Activated naive CD4-positive, alpha-beta T cell treated with anti-CD3 and anti-CD28 coated beads for 36 hours (primary cell): ENCODE measurements at places on chromosomes 1 and 21. TPM values are rescaled to one million over a fixed set of nuclear protein-coding genes. Genes with fewer than 3 reads are reported as not detected.

DNA sequence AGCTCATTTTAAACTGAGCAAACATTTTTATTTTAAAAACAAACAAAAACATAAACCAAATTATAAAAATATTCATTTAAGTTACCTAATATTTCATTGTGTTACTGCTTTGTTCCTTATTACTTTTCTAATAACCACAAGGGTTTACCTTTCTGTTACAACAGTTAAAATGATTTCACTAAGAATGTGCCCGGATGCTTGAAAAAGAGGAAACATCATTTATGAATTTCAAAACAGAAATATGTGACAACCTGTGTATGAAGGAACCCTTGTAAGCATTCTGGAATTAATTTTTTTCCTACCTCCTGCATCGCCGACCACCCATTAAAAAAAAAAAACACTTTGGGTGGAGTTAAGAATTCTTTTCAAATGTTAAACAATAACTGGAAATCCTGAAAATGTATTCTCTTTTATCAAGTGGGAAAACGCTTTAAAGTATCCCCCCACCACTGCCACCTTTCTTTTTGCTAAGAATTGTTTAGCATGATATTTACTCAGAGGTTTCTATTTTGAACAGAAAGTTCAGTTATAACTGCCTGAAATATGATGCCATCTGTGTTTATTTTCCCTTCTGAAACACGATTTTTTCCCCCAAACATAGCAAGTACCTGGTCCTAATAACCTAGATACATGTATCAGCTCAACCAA lies 9.1 kb downstream of the CYYR1 start:
- H3K4me3 ChIP-seq, result no peak overlapping the region
- H3K4me1 ChIP-seq, result no peaks in the 10 kb centered on the region
- H3K27me3 ChIP-seq, result peaks cover 15% of the 10 kb centered on the region
- no peak overlapping the region for H3K27ac ChIP-seq
- no peak for DNase-seq

- H3K4me1 ChIP-seq, result peaks cover 20% of the 10 kb centered on the region
- H3K36me3 ChIP-seq, result no peaks in the 10 kb centered on the region
- H3K27me3 ChIP-seq, result no peaks in the 10 kb centered on the region
- no peak overlapping the region for H3K27ac ChIP-seq
- H3K4me3 ChIP-seq, result no peak overlapping the region
- DNase-seq, result no peak
Observed at GRCh38 chr1:100249155-100249536, 488 bp downstream of the DBT start.

GRCh38 chr1:171988243-171988885 lies 147.1 kb downstream of the DNM3 start:
- no peak overlapping the region for H3K4me3 ChIP-seq
- DNase-seq, result no peak
- no peak overlapping the region for H3K27ac ChIP-seq
- no peaks in the 10 kb centered on the region for H3K36me3 ChIP-seq

DNA sequence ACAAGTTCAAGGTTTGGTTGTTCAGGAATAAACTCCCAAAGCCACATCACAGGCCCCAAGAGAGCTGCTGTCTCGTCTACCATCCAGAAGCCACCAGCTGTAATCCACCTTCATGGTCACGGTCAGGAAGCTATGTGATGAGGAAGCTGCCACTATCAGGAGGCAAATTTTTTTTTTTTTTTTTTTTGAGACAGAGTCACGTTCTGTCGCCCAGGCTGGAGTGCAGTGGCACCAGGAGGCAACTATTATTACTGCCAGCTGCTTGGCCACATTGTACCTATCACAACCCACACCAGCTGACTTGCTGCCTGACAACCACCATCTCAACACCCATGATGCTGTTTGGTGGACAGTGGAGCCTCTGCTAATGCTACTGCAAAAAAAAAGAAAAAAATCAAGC lies 124.1 kb downstream of the OMA1 start:
- no peak for DNase-seq
- H3K36me3 ChIP-seq, result peaks cover 10% of the 10 kb centered on the region
- no peak overlapping the region for H3K27ac ChIP-seq

DNA sequence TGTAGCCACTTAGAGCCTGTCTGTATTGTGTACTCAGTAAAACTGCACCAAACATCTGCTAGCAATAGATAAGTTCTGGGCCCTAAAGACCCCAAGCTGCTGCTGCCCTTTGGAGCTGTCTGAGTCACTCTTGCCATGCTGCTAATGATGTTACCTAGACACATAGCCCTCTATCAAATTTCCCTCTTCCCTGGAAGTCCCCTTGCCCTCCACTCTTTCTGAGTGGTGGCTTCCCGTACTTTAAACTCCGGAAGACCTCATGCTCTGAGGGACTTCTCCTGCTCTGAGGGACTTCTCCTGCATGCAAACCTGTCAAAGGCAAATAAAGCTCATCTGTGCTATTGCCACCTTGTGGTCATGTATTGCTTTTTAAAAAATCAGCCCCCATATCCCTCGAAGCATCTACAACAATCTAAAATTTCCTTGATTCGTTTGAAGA lies 34.0 kb downstream of the FH start:
- no peaks in the 10 kb centered on the region for H3K36me3 ChIP-seq
- no peak for DNase-seq
- H3K4me3 ChIP-seq, result no peak overlapping the region
- H3K27ac ChIP-seq, result no peak overlapping the region
- H3K27me3 ChIP-seq, result peaks cover 5% of the 10 kb centered on the region

GRCh38 chr1:10788592-10789006 lies 7.8 kb downstream of the CASZ1 start:
- peaks cover 4% of the 10 kb centered on the region for H3K4me1 ChIP-seq
- H3K27me3 ChIP-seq, result peaks cover 30% of the 10 kb centered on the region
- no peak for DNase-seq
- no peak overlapping the region for H3K27ac ChIP-seq

GRCh38 chr1:96880626-96881025 lies 159.0 kb downstream of the PTBP2 start:
- no peak overlapping the region for H3K4me3 ChIP-seq
- no peak for DNase-seq

GRCh38 chr1:232589111-232589811 lies 40.7 kb downstream of the SIPA1L2 start:
- no peaks in the 10 kb centered on the region for H3K27me3 ChIP-seq
- H3K27ac ChIP-seq, result no peak overlapping the region
- DNase-seq, result no peak

GRCh38 chr21:43207043-43207315 lies 38.2 kb downstream of the CRYAA start:
- H3K4me3 ChIP-seq, result no peak overlapping the region
- no peaks in the 10 kb centered on the region for H3K4me1 ChIP-seq
- peaks cover 8% of the 10 kb centered on the region for H3K27me3 ChIP-seq
- no peak for DNase-seq
- H3K27ac ChIP-seq, result no peak overlapping the region

GRCh38 chr1:151939779-151940178 lies 30.5 kb upstream of the THEM4 start:
- peaks cover 1% of the 10 kb centered on the region for H3K27me3 ChIP-seq
- no peak for DNase-seq

- H3K27ac ChIP-seq, result no peak overlapping the region
- DNase-seq, result no peak
- H3K36me3 ChIP-seq, result peaks cover 19% of the 10 kb centered on the region
Observed at GRCh38 chr1:46580140-46580903, 23.7 kb downstream of the MKNK1 start.

GRCh38 chr1:82901118-82901517 lies 1097.8 kb downstream of the TTLL7 start:
- no peak for DNase-seq
- H3K36me3 ChIP-seq, result no peaks in the 10 kb centered on the region
- no peaks in the 10 kb centered on the region for H3K4me1 ChIP-seq
- no peak overlapping the region for H3K4me3 ChIP-seq

DNA sequence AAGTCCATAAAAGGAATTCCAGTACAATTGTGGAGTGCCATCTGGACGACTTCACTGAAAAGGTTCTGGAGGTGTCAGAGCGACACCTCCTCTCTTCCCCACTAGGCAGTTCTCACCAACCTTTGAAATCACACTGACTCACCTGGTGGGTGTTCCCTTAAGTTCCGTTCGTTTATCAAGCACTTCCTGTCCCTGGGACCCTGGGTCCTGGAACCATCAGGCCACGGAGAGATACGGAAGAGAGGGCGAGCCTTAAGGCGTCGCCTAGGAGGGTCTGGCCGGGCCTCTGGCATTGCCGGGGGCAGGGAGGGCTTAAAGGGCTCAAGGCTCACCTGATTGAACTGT lies 317 bp downstream of the SPAG17 start:
- no peaks in the 10 kb centered on the region for H3K36me3 ChIP-seq
- peaks cover 16% of the 10 kb centered on the region for H3K27me3 ChIP-seq
- H3K4me1 ChIP-seq, result peaks cover 3% of the 10 kb centered on the region
- no peak for DNase-seq
- H3K4me3 ChIP-seq, result no peak overlapping the region

GRCh38 chr1:154006136-154006535 lies 15.6 kb downstream of the RPS27 start:
- H3K4me1 ChIP-seq, result no peaks in the 10 kb centered on the region
- H3K27ac ChIP-seq, result no peak overlapping the region
- no peaks in the 10 kb centered on the region for H3K27me3 ChIP-seq
- no peaks in the 10 kb centered on the region for H3K36me3 ChIP-seq
- DNase-seq, result no peak
- no peak overlapping the region for H3K4me3 ChIP-seq

GRCh38 chr1:90509225-90510048 lies 207.7 kb downstream of the BARHL2 start:
- H3K36me3 ChIP-seq, result no peaks in the 10 kb centered on the region
- no peak overlapping the region for H3K27ac ChIP-seq
- no peak overlapping the region for H3K4me3 ChIP-seq
- H3K27me3 ChIP-seq, result peaks cover 4% of the 10 kb centered on the region

- DNase-seq, result no peak
- no peak overlapping the region for H3K27ac ChIP-seq
- no peaks in the 10 kb centered on the region for H3K4me1 ChIP-seq
- H3K4me3 ChIP-seq, result no peak overlapping the region
- H3K27me3 ChIP-seq, result peaks cover 22% of the 10 kb centered on the region
- no peaks in the 10 kb centered on the region for H3K36me3 ChIP-seq
Observed at GRCh38 chr1:157403608-157404007, 148.7 kb downstream of the FCRL5 start.

DNA sequence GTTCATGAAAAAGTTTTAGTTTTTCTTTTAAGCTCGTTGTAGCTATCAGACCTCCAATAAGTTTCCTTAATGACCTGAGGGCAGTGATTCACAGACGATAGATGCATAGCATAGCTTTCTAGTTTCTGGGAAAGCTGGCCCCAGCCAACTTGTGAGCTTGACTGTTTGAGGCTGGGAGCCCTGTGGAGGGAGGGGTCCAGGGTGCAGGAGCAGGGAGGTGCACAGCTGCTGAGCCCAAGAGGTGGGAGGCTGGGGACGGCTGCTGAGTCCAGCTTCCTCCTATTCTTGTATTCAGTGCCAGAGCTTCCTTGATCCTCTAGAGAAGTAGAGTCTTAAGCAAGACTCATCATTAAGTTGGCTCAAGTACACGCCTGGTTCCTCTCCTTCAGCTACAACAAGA lies 11.0 kb upstream of the AVPR1B start:
- H3K36me3 ChIP-seq, result no peaks in the 10 kb centered on the region
- DNase-seq, result no peak
- no peak overlapping the region for H3K27ac ChIP-seq
- H3K27me3 ChIP-seq, result peaks cover 16% of the 10 kb centered on the region

- H3K27me3 ChIP-seq, result peaks cover 20% of the 10 kb centered on the region
- no peak overlapping the region for H3K27ac ChIP-seq
- H3K4me1 ChIP-seq, result peaks cover 14% of the 10 kb centered on the region
- no peak overlapping the region for H3K4me3 ChIP-seq
- DNase-seq, result peak; percentile 10
Observed at GRCh38 chr1:119372503-119373086, 4.0 kb downstream of the HAO2 start.

GRCh38 chr1:154565876-154566275 lies 1.7 kb upstream of the CHRNB2 start:
- no peak for DNase-seq
- no peak overlapping the region for H3K4me3 ChIP-seq
- H3K27ac ChIP-seq, result no peak overlapping the region
- H3K27me3 ChIP-seq, result peaks cover 16% of the 10 kb centered on the region
- H3K4me1 ChIP-seq, result peaks cover 7% of the 10 kb centered on the region
- no peaks in the 10 kb centered on the region for H3K36me3 ChIP-seq

DNA sequence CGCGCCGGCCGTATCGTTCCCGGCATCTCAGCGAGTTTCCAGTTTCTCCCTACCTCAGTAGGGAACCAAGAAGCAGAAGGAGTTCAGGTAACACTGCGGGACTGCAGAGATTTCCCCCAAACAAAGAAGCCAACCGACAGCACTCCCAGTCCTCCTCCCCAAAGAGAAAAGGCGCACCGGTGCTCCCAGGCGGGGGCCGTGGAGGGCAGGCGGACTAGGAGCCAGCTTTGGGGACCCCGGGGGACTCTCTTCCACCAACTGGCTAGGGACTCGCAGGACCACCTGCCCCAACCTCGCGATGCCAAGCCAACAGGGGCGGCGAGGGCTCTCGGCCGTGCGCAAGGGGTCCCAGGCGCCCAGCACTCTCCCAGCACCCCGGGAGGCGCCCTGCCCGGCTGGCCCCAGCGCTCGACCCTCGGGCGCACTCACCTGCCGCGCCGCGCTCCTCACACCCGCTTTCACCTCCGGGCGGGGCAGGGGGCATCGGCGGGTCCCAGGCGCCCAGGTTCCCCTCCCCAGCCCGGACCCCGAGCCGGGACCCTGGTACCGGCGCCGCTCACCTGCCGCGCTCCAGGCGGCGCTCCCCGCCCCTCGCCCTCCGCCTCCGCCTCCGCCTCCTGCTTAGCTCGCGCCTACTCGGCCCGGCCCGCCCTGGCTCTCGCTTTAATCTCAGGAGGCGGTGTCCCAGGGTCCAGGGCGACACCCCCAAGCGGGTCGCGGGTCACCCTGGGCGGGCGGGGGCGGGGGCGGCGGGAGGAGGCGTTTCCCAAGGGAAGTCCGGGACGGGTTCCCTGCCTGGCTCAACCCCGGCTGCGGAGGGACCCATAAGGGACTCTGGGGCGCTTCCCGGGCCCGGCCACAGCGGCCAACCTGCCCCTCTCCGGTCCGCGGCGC lies at the start of gene TMPRSS2:
TMPRSS2 (minus strand) TSS at position 638 of the 894 bp plus-strand sequence. CDS start 10,025 bp downstream, outside the sequence.
- peaks cover 2% of the 10 kb centered on the region for H3K4me1 ChIP-seq
- H3K36me3 ChIP-seq, result no peaks in the 10 kb centered on the region
- no peak within 1 kb of the TSS for H3K4me3 ChIP-seq
- H3K27ac ChIP-seq, result no peak within 1 kb of the TSS
- peaks cover 37% of the 10 kb centered on the region for H3K27me3 ChIP-seq
- no peak for DNase-seq

Gene KLF17
- total RNA-seq, result not detected

Gene HSD11B1
- 6.7 TPM for total RNA-seq

Gene KRTAP6-3
- not detected for total RNA-seq

Gene UAP1
- 22.6 TPM for total RNA-seq

Gene SEC16B
- not detected for total RNA-seq

Gene HJV
- total RNA-seq, result not detected

Gene TTC39A
- total RNA-seq, result not detected

Gene CASZ1
- 2.0 TPM for total RNA-seq
